ENCODE measurements at places on chromosomes 12 and 14.

GRCh38 chr12:26028953-26029735 lies 70.7 kb downstream of the RASSF8 start:
- no peaks in the 10 kb centered on the region for H3K4me1 ChIP-seq
- H3K27me3 ChIP-seq: no peaks in the 10 kb centered on the region
- H3K27ac ChIP-seq: no peak overlapping the region
- no peaks in the 10 kb centered on the region for H3K36me3 ChIP-seq
- peak; percentile 24 for DNase-seq

GRCh38 chr12:3225796-3226180 lies 148.6 kb downstream of the TSPAN9 start:
- H3K27me3 ChIP-seq: no peaks in the 10 kb centered on the region
- DNase-seq: peak; percentile 34
- no peaks in the 10 kb centered on the region for H3K36me3 ChIP-seq
- peaks cover 7% of the 10 kb centered on the region for H3K4me1 ChIP-seq
- no peak overlapping the region for H3K27ac ChIP-seq
- H3K4me3 ChIP-seq: no peak overlapping the region

DNA sequence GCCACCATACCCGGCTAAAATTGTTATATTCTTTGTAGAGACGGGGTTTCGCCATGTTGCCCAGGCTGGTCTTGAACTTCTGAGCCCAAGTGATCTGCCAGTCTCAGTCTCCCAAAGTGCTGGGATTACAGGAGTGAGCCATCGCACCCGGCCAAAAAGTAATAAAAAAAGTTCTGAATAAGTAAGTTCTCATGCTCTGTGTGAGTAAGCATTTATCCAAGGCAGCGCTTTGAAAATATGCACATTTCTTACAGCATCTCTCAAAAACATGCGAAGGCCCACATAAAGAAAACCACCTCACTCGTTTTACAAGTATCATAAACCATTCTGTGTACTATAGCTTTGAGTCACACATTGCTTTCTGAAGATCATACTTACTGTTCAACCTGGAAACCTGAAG lies 8.6 kb downstream of the GIT2 start:
- no peak overlapping the region for H3K4me3 ChIP-seq
- H3K36me3 ChIP-seq: peaks cover 29% of the 10 kb centered on the region
- H3K4me1 ChIP-seq: no peaks in the 10 kb centered on the region
- no peak for DNase-seq
- H3K27ac ChIP-seq: no peak overlapping the region

GRCh38 chr14:40697231-40697630 lies 909.4 kb upstream of the LRFN5 start:
- H3K27ac ChIP-seq: no peak overlapping the region
- no peaks in the 10 kb centered on the region for H3K4me1 ChIP-seq
- DNase-seq: no peak
- H3K36me3 ChIP-seq: no peaks in the 10 kb centered on the region

DNA sequence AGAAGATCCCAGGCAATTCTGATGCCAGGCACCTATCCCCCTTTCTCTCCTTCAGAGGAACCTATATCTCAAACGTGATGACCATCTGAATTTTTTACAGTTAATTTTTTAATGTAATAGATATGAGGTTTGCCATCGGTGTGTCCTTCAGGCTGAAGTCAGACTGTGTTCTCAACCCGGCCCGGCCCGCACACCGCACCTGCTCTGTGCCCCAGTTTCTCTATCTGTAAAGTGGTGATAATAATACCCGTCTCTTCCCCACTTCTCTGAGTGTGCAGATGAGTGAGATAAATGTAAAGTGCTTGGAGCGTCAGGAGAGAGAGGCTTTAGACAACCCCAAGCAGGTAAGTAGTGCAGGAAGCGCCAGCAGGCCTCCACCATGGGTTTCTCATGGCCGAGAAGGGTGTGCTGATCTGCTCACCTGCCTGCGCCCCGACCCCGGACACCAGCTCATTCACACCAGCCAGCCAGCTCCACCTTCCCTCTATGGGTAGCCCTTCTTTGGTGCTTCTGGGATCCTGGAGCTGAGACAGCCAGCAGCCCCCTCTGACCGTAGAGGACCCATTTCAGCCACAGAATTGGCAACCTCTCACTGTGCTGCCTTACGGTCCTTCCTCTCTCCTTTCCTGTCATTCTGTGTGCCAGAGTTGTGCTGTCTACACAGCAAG lies 80.0 kb downstream of the ZFP36L1 start:
- no peaks in the 10 kb centered on the region for H3K27me3 ChIP-seq
- H3K36me3 ChIP-seq: no peaks in the 10 kb centered on the region
- no peak for DNase-seq
- H3K27ac ChIP-seq: no peak overlapping the region

DNA sequence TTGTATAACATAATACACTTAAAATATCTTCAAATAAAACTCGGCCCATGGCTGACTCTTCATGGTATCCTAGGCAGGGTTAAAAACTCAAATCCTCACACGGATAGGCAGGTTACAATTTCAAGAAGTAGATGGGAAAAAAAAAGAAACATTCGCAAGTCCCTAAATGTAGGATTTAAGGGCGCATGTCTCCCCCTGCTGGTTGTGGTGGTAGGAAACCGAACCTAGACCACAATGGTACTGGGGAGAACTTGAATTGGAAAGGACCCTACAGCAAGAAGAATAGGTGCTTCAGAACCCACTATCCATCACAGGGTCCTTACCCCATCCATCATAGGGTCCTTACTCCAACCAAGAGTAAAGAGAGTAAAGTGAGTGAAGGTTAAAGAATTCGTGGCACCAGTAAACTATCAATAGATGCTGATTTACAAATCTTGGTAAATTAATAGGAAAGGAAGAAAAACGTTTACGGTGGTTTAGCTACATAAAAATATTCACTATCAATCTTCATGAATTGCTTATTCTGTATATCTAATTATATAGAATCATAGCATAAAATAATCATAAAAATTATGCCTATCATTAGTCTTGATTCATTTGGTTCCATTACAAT lies 3.3 kb upstream of the CIPC start:
- H3K4me1 ChIP-seq: peaks cover 41% of the 10 kb centered on the region
- peak; percentile 75 for DNase-seq
- no peak overlapping the region for H3K4me3 ChIP-seq
- H3K27ac ChIP-seq: peak overlapping the region; percentile 79
- H3K36me3 ChIP-seq: peaks cover 9% of the 10 kb centered on the region

- peaks cover 58% of the 10 kb centered on the region for H3K4me1 ChIP-seq
- peak; percentile 45 for DNase-seq
These were observed 1.5 kb upstream of the HSP90B1 start for GRCh38 chr12:103928682-103929045.

DNA sequence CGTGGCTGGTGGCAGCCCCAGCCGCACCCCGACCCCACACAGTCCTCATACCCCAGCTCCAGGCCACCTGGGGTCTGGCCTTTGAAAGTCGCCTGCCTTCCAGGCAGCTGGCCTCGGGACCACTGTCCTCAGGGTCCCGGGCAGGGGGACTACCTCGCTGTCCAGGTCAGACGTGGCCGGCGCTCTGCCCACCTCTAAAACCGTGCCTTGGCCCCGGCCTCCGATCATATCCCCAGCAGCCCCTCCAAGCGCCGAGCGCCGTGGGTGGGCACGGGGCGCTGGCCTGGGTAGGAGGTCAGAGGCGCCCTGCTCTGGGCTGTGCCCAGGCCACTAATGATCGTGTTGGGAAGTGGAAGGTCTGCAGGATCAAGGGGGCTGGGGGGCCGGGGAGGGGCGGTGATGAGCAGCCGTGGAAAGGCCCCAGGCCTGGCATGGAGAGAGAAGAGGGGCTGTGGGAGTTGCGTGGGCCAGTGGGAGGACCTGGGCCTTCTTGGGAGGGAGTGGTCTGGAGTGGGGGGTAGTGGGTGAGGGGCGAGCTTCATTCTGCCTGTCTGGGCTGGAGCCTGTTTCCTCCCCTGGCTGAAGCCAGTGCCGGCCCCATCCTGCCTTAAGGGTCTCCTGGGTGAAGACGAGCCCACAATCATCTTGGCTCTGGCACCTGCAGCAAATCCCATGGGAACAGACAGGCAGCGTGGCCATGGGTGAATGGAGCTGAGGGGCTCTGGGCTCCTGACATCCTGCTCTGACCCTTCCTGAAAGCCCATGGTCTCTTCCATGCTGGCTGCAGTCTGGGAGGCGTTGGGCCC lies 4.9 kb downstream of the TMEM121 start:
- H3K27ac ChIP-seq: no peak overlapping the region
- peak overlapping the region; percentile 26 for H3K4me3 ChIP-seq
- no peak for DNase-seq
- H3K27me3 ChIP-seq: no peaks in the 10 kb centered on the region
- peaks cover 5% of the 10 kb centered on the region for H3K4me1 ChIP-seq

GRCh38 chr12:19373586-19373985 lies 65.7 kb upstream of the AEBP2 start:
- DNase-seq: no peak
- H3K27me3 ChIP-seq: no peaks in the 10 kb centered on the region
- H3K4me1 ChIP-seq: no peaks in the 10 kb centered on the region
- no peak overlapping the region for H3K4me3 ChIP-seq

- DNase-seq: no peak
- H3K27ac ChIP-seq: no peak overlapping the region
- no peak overlapping the region for H3K4me3 ChIP-seq
- peaks cover 18% of the 10 kb centered on the region for H3K27me3 ChIP-seq
These were observed 231.4 kb upstream of the RTL1 start for GRCh38 chr14:101134851-101135433.

- H3K4me1 ChIP-seq: peaks cover 52% of the 10 kb centered on the region
- no peaks in the 10 kb centered on the region for H3K27me3 ChIP-seq
- H3K4me3 ChIP-seq: peak within 1 kb of the TSS; percentile 86
- no peaks in the 10 kb centered on the region for H3K36me3 ChIP-seq
- H3K27ac ChIP-seq: peak within 1 kb of the TSS; percentile 93
These were observed at the start of gene IGFBP6 for GRCh38 chr12:53097564-53098353. TSS of gene IGFBP6 (plus strand) at chr12:53097667. CDS start at chr12:53097718, 51 bp downstream.

- H3K27ac ChIP-seq: no peak overlapping the region
- DNase-seq: peak; percentile 3
These were observed 45.6 kb downstream of the STAB2 start for GRCh38 chr12:103632554-103633216.

GRCh38 chr12:6376870-6377666 lies 1.7 kb upstream of the SCNN1A start:
- peaks cover 33% of the 10 kb centered on the region for H3K4me1 ChIP-seq
- H3K27me3 ChIP-seq: peaks cover 4% of the 10 kb centered on the region
- H3K27ac ChIP-seq: peak overlapping the region; percentile 80
- no peaks in the 10 kb centered on the region for H3K36me3 ChIP-seq

DNA sequence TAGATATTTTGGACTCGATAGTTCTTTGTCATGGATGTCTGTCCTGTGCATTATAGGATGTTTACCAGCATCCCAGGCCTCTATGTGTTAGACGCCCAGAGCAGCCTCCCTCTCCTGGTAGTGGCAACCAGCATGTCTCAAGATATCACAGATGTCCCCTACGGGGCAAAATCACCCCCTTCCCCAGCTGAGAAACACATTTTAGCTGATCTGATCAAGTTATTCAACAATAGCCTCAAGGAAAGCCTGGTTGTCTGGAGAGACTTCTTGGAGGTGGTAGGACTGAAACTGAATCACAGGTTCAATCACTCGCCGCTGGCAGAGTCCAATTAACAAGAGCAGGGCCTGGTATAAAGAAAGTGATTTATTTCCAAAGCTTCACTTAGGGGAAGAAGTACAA lies 17.6 kb downstream of the BDKRB1 start:
- no peak for DNase-seq
- no peak overlapping the region for H3K27ac ChIP-seq
- peaks cover 2% of the 10 kb centered on the region for H3K36me3 ChIP-seq
- no peaks in the 10 kb centered on the region for H3K4me1 ChIP-seq
- H3K27me3 ChIP-seq: no peaks in the 10 kb centered on the region

DNA sequence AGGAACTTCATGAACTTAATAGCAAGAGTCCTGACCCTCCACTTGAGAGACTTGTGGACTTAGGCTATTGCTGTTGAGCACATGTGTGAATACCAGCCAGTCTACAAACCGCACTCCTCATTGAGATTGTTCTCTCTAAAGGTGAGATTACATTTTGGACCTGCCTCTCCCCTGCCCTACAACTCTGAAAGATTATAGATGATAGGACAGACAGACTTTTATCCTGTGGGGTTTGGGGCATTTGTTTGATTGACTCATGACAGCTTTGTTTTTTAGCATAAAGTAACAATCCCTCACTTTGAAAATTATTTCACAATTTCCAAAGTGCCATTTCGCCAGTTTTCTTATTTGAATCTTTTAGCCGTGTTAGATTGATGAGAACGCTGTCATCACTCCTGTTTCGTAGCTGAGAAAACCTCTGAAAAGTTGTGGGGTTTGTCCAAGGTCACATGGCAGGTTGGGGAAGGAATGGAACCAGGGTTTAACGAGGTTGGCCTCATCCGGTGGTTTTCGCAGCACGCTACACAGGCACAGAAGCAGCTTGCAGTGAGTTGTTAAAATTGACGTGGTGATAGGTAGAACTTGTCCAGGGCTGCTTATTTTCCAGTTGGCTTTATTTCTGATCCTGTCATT lies 836 bp downstream of the EVL start:
- no peaks in the 10 kb centered on the region for H3K27me3 ChIP-seq
- peak overlapping the region; percentile 99 for H3K27ac ChIP-seq
- H3K4me3 ChIP-seq: peak overlapping the region; percentile 98
- peaks cover 67% of the 10 kb centered on the region for H3K4me1 ChIP-seq
- peak; percentile 72 for DNase-seq

DNA sequence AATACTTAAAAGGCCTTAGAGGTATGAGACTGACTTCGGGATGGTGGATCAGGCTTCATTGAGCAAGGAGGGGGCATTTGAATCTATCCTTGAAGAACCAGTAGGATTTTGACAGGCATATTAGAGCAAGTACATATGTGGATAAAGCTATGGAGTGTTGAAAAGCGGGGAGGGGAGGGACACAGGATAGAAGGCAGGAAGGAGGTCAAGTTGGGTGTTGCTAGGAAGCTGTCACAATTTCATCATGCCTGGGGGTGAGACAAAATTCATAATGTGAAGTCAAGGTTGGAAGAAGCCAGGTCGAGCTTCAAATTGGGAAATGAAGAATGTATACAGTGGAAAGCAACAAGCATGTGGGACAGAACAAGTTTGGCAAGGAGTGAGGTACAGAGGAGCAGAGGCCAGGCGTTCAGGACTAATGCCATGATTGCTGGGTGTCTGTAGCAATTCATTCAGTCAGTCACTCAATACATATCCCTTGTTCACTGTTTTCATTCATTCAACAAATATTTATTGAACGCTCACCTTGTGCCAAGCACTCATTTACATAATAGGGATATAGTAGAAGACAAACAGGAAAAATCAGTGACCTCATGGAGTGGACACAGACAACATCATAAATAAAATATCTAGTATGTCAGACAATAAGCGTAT lies 58.3 kb upstream of the LTA4H start:
- no peak for DNase-seq
- H3K27ac ChIP-seq: no peak overlapping the region

GRCh38 chr14:90797919-90798318 lies 18.3 kb downstream of the TTC7B start:
- peaks cover 10% of the 10 kb centered on the region for H3K4me1 ChIP-seq
- no peak overlapping the region for H3K27ac ChIP-seq
- no peaks in the 10 kb centered on the region for H3K36me3 ChIP-seq
- H3K4me3 ChIP-seq: no peak overlapping the region
